Endothelial cell (in vitro differentiated cells): ENCODE measurements at places on chromosomes 2 and 18.

- DNase-seq: no peak
Measured at GRCh38 chr2:74577448-74577847, 22.9 kb downstream of the DOK1 start.

GRCh38 chr18:12599543-12599942, 58.4 kb downstream of the SPIRE1 start:
- no peak for DNase-seq

- DNase-seq: no peak
Measured at GRCh38 chr2:159895258-159896065, 97.5 kb upstream of the CD302 start.

DNA sequence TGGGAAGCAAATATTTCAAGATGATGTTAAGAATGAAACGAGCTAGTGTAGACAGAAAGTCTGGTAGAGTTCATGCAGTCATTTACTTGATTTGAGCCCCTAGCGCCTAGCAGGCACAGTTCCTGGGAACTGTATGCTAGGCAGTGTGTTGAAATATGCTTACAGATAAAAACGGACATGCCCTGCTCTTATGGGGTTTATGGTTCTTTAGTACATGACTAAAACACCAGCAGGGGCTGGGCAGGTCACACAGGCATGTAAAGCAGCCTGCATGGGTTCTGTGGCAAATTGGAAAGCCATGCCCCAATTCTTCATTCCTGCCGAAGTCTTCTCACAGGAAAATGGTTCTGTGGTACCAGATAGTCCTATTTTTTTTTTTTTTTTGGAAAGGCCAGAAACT, 27.3 kb upstream of the MGAT5 start:
- DNase-seq: no peak

GRCh38 chr2:14720319-14720718, 87.8 kb downstream of the LRATD1 start:
- no peak for DNase-seq

- DNase-seq: no peak
Measured at GRCh38 chr2:64978514-64979268, 10.5 kb upstream of the SLC1A4 start.

- DNase-seq: no peak
Measured at GRCh38 chr18:48530399-48531081, 8.3 kb upstream of the CTIF start.

- DNase-seq: no peak
Measured at GRCh38 chr2:180790891-180791290, 189.5 kb upstream of the UBE2E3 start.

DNA sequence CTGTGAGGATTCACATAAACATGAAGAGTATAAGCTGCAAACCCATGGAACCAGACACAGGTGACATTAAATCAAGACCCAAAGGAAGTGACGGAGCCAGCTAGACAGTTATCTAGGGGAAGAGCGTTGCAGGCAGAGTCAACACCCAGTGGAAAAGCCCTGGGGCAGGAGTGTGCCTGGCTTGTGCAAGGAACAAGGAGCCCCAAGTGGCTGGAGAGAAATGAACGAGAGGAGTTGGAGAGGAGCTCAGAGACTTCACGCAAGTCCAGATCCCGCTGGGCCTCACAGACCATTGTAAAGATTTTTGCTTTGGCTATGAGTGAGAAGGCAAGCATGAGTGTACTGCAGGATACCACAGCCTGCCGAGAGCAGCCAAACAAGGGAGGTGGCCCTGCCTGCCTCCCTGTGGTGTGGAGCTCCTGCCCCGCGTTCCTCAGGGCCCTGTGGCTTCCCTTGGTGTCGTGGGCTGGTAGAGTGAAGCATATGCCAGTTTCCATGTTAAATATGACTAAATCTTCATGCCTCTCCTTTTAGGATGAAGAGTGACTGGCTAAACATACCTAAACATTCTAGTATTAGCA, 88.2 kb downstream of the SP3 start:
- DNase-seq: no peak

GRCh38 chr2:168448980-168449379, 7.1 kb upstream of the CERS6 start:
- DNase-seq: no peak

GRCh38 chr18:42412281-42412680, 457.2 kb downstream of the PIK3C3 start:
- no peak for DNase-seq

DNA sequence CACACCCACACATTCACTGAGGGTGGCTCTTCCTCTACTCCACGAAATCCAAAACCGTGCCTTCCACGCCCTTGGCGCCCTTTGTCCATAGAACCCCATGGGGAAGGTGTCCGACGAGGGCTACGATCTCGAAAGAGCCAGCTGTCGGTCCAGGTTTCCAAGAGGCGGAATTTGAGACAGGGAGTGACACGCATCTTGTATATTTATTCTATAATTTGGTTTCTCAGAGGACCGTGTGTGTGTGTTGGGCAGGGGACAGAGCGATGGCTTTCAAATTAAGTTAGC, 726 bp downstream of the C2orf69 start:
- DNase-seq: no peak

GRCh38 chr2:105749583-105750400, 5.1 kb downstream of the NCK2 start:
- DNase-seq: no peak

- no peak for DNase-seq
Measured at GRCh38 chr18:45413180-45413836, 202.0 kb upstream of the SLC14A2 start.

DNA sequence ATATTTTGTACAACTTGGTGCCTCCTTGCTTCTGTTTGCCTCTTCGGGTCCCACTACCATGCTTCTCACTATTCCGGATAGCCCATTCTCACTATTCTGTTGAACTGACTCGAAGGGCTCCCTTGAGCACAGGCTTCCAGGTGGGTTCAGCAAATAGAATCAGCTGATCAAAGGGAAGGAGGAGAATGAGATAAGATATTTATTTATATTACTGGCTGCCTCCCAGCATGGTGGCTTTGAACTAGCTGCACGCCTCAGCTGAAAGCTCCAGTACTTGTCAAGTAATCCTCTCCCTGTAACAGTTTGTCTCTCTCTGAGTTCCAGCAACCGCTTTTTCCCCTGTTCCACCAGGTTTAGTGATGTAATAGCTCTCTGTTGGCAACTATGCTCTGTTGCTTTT, 187.8 kb upstream of the HNRNPA3 start:
- DNase-seq: no peak

DNA sequence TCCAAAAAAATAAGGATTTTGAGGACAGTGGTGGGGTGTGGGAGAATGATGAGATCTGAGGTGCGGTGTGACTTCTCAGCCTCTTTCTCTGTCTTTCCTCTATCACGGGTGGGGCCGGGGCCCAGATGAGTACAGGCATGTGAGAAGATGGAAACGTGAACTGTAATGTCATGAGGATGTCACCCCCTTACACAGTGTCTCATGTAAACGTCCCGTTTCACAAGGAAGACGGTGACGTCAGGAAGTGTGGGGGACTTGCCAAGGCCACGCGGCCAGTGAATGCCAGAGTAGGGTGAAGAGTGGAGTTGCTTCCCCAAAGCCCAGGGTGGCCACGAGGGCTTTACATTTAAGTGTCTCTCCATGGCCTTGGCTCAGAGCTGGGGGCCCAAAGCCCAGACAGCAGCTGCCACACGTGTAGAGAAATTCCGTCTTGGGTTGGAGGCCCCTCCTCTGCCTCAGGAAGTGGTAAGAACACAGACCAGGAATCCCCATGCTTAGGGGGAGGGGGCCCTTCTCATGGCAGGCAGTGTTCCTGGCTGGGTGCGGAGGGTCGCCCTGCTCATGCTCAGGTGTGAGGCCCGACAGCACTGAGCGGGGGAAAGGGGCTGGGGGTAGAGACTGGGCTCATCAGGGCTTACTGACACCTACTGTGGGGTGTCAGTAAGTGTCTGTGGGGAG, 80.9 kb upstream of the SMAD7 start:
- DNase-seq: no peak

GRCh38 chr2:10499911-10500521, 51.9 kb upstream of the ODC1 start:
- DNase-seq: no peak

- DNase-seq: no peak
Measured at GRCh38 chr2:50963734-50964133, 68.2 kb downstream of the NRXN1 start.

DNA sequence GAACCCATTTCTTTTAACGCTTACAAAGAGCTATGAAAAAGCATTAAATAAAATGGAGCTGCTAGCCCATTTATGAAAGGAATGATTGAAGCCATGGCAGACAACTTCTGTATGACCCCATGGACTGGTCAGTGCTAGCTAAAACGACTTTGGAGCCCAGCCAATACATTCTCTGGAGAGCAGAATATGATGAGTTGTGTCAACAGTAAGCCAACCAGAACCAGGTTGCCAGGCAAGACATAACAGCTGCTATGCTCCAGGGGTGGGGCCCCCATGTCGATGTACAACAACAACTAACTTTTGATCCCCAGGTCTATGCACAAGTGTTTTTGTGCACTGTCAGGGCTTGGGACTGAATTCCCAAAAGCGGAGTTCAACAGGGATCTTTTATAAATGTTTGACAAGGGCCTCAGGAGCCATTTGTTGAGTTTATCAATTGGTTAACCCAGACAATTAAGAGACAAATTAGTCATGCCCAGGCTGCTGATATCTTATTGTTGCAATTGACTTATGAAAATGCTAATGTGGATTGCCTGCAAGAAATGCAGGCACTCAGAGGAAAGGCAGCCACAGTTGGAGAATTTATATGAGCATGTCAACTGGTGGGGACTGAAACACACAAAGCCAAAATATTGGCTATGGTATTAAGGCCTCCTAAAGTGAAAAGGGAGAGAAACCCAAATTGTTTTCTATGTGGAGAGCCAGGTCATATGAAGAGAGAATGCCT, 64.6 kb upstream of the MYO3B start:
- no peak for DNase-seq

DNA sequence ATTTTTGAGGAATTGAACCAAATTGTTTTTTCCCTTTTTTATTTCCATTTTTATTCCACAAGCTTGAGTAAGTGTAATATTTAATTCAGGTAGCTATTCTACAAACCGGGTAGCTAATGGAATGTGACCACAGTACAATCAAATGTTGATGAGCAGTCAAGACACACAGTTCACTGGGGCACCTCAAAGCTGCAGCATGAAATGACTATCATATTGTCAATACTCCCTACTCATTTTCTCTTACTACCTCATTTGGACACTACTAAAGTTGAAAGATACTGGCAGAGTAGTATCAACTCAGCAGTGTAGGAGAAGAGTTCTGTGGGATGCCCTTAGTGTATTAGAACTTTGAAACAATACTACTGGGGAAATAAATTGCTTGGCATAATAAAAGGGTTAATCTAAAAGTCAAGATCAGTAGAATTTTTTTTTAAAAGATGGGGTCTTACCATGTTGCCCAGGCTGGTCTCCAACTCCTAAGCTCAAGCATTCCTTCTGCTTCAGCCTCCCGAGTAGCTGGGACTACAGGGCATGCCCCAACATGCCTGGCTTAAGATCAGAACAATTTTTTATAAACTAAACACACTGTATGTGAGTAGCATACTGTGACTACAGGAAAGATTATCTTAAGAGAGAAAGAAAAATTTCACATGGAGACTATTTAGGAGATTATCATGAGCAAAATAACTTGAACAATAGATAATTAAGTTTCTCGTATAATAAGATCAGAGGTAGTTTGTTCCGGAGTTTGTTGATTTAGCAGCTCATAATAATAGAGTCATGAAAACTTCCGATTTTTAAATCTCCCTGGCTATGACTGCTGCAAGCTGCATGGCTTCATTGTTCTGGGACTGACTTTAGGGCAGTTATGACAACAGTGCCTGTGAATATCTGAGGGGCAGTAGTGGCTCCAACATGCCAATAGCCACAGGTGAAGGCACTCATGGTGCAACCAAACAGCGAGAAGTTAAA, 43.7 kb downstream of the MYO3B start:
- DNase-seq: no peak

- no peak for DNase-seq
Measured at GRCh38 chr2:105391058-105391627, 7.7 kb downstream of the FHL2 start.

- DNase-seq: no peak
Measured at GRCh38 chr2:555164-555922, 121.9 kb downstream of the TMEM18 start.

DNA sequence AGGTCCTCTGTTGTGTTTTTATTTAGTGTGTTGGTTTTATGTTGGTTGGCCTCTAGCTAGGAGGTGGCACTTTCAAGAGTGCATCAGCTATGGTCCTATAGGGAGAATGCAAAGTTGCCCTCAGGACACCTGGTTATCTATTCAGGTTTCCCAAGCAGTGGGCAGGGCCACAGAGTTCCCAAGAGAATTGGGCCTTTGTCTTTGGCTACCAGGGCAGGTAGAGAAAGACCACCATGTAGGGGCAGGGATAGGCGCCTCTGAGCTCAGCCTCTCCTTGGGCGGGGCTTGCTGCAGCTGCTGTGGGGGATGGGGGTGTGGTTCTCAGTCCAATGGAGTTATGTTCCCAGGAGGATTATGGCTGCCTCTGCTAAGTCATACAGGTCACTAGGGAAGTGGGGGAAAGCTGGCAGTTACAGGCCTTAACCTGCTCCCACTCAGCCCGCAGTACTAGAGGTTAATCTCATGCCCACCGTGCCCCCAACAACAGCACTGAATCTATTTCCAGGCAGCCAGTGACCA, 26.0 kb downstream of the ABCB11 start:
- no peak for DNase-seq

DNA sequence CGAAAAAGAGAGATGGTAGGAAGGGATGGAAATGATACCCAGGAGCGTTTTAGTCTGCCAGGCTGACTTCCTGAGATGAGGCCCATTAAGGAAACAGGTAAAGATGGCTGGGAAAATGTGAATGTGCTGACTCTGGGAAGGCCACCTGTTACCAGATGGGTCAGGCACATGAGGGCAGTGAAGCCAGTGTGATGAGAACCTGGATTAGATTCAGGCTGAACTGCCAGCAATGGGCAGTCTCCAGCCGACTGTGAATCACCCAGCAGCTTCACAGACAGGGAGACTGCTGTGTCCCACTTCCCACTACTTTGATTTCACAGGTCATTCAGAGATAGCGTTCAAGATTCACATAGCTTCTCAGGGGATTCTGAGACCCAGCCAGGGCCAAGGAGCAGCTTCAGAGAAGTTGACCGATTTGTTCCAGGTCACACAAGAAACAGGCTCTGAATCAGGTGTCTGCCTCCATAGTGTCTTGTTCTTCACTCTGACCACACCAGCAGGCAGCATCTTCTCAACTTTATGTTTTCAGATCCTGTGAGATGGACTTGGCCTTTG, 26.4 kb downstream of the CAPN13 start:
- DNase-seq: no peak

DNA sequence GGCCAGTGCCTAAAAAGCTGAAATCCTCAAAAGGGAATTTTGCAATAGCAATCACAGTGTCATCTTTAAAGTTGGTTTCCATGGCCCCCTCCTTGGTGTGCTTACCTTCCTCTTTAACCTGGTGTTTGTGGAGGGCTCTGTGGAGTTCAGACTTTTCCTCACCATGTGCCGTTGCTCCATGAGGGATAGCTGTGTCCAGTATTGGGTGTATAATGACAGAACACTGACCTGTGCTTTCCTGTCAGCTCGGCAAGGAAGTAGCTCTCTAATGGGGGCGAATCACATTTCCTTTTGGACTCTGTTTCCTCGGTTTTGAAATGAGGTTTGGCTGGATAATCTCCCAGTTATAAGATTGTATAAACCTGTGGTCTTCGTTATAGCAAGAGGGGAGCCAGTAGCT, 166.0 kb upstream of the DAPL1 start:
- no peak for DNase-seq
